ENCODE measurements at places on chromosomes 1 and 21.

DNA sequence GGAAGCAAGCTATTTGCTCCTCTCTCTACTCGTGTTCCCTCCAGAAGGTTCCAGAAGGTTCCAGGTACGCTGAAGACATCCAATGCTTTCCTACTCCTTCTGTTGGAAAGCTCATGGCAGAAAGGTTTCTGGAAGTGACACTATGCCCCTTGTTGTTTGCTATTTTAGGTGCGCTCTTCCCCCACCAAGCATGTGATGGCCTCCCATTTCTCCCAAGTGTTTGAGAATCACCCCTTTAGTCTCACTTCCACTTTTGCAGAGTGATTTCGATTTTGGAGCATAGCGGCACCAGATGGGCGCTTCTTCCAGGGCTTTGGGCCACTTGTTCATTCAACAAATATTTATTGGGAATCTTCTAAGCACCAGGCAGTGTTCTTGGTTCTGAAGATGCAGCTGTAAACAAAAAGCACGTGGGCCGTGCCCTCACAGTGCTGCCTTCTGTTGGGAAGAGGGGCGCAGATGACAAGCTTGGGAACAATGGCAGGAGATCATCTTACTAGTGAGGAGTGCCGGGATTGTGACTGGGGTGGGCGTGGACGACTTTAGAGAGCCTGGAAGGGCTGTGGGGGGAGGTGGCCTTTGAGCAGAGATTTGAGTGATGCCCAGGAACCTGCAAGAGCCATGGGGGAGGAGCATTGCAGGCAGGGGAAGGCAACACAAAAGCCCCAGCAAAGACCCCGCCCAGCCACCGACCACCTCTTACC lies 43.0 kb upstream of the TARDBP start:
- DNase-seq, result no peak

GRCh38 chr1:27689423-27690173 lies 17.6 kb upstream of the IFI6 start:
- no peak for DNase-seq

GRCh38 chr1:64117492-64117891 lies 85.9 kb upstream of the UBE2U start:
- no peak for DNase-seq

GRCh38 chr1:37945743-37946702 lies 830 bp downstream of the INPP5B start:
- DNase-seq, result no peak

- DNase-seq, result no peak
Measured at GRCh38 chr1:169694304-169695075, 16.9 kb downstream of the SELL start.

- DNase-seq, result no peak
Measured at GRCh38 chr1:87956072-87956471, 627.4 kb downstream of the LMO4 start.

DNA sequence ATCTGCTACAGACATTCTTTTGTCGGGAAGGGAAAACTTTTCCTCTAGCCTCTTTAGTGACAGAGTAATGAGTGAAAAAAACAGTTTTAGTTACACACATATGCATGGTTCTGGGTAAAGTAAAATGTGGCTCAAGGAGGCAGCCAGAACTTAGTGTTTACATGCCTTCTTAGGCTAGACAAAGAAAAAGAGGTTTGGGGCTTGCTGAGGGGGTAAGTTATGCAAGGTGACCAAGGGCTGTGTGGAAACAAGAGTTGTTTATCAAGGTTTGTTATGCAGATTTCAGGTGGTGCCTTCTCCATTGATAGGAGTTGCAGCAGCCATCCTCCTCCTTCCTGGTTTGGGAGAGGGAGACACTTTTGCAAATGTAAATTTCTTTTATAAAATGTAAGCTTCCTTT lies 66.5 kb upstream of the RAB3GAP2 start:
- DNase-seq, result no peak

- no peak for DNase-seq
Measured at GRCh38 chr21:14632359-14632758, 86.2 kb upstream of the SAMSN1 start.

DNA sequence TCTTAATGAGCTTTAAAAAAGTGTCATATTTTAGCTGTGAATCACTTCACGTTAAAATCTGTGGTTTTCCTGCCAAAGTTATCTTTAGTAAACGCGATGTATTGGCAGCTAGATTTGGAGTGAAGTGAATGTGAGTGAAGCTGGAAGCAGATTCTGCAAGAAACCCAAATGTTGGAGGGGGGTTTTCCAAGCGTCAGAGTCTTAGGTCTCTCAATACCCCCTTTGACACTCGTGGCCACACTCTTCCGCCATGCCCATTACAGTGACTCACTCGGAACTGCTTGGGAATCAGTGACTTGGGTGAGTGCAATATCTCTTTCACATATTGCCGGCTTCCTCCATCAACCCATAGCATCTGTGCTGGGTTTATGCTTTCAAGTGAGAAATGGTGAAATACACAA lies 17.5 kb downstream of the B3GALT5 start:
- DNase-seq, result no peak

- DNase-seq, result no peak
Measured at GRCh38 chr21:42580793-42581321, 67.2 kb downstream of the SLC37A1 start.
